ENCODE measurements at places on chromosomes 2 and 18.
A peak's percentile ranks its signal among the peaks of the same experiment; 100 is the strongest.

DNA sequence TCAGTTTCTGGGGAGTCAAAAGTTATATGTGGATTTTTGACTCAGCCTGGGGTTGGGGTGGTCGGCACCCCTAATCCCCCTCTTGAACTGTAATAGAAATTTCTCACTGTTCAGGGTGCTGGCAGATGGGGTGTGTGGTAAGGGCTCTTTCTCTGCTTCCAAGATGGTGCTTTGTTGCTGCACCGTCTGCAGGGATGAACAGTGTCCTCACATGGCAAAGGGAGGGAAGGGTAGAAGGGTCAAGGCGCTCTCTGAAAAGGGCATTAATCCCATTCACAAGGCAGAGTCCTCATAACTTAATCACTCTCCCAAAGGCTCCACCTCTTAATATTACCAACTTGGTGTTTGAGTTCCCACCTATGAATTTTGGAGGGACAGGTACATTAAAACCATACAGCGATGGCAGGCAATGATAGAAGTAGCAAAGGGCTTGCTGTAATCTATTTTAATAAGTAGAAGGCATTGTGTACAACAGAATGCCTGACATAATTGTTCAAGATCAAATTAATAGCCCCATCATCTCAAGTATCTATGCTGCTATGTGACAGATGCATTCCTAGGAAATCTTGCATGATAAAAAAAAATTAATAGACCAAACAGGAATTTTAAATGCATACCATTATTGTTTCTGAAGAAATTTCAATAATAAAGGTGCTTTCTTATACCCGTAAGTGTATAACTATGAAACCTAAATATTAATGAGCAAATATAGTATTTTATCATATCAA, 28.1 kb downstream of the MMADHC start:
- DNase-seq, result no peak

DNA sequence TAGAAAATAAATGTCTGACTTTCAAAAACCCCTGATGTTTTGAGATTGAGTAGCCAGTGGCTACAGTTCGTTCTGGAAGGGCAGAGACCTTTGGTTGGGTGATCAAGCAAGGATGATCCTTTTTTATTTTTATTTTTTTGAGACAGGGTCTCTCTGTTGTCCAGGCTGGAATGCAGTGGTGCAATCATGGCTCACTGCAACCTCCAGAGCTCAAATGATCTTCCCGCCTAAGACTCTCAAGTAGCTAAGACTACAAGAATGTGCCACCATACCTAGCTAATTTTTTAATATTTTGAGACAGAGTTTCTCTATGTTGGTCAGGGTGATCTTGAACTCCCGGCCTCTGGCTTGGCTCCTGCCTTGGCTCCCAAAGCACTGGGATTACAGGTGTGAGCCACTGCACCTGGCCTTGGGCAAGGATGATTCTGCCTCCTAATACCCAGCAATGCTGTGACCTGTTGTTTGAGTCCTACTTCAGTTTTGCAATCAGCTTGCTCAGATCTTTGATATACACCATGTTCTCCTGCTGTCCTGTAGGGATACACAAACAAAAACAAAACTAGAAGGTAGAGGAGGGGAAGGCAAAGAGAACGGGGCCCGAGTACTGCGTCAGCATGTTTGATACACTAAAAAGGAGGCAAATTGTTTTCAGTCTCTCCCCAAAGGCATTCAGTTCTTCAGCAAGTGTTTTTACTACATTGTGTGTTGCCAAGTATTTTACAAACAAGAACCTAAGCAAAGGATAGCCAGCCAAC, 59.2 kb upstream of the LYPD6B start:
- no peak for DNase-seq

DNA sequence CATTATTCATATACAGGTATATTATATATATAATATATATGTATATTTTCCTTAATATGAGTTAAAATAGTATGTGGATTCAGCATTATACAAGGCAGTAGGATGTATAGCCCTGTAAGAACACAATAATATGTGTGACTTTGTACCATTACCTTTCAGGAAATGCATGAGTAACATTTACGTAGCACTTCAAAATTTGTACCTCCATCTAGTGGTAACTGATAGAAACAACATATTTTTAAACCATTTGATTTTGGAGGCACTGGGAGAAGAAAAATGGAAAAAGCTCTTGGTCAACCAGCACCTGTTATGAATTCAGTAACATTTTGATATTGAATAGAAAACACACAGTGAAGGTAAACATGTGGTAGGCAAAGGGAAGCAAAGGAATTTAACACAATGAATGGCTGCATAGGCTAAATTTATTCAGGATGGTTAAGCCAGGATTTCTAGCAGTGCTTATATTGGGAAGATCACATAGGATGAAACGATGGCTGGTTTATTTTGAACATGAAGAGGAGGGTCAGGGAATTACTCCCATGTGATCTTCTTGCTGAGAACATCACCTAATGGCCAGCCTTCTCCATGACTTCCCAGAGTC, 565.5 kb downstream of the CCDC85A start:
- peak; percentile 2 for DNase-seq

DNA sequence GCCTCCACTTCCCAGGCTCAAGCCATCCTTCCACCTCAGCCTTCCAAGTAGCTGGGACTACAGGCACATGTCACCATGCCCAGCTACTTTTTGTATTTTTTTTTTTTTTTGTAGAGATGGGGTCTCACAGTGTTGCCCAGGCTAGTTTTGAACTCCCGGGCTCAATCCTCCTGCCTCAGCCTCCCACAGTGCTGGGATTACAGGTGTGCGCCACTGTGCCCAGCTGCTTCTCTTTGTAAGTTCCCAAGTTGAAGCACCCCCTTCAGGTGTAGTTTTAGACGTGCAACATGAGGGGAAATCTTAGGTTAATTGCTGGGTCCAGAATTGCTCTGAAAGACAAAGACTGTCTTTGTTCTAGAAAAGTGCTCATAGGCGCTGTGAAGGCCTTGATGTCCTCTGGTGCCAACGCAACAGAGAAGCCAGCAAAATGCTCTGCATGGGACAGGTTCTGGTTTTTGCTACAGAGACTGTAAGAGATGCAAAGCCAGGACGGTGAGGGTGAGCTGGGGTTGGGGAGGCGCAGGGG, 46.6 kb downstream of the RRM2 start:
- no peak for DNase-seq

DNA sequence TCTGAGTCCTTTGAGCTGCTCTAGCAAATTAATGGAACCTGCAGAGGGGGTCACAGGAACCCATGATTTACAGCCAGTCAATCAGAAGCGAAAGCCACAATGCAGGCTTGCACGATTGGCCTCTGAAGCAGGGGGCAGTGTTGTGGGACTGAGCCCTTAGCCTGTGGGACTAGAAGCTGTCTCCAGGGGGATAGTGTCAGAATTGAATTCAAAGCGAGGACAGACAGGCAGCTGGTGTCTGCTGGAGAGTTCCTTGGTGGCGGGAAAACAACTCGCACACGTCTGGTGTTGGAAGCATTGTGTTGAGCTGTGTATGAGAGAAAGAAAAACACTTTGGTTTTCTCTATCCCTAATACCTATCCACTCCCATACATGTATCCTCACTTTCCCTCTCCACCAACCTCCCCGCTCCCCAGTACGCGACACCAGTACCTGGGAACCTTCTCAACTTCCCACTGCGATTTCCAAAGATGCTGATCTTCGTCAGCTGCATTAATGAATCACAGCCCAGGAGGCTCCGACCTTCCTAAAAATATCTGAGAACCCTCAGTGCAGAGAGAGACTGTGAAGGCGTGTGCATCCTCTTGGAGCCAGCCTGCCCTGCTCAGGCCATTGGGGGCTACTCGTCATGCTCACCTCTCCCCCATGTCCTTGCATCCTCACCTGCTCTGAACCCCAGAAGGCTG, 88.2 kb downstream of the HS1BP3 start:
- DNase-seq, result no peak

DNA sequence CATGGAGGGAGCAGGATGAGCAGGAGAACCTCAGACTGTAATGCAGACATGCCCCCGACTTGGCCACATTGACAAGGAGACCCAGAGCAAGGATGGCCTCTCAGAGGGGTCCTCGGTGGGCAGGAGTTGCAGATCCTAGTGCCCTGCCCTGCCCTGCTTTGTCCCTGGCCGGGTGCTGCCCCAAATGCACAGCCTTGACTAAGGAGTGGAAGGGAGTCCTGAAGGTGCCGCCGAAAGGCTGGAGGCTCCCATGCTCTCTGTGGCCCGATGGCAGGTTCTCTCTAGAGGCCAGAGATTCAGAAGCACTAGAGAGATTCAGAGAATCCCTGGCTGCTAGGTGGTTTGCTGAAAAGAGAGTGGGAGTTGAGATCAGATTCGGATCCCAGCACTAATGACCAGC, 64.4 kb downstream of the MARCO start:
- no peak for DNase-seq

- no peak for DNase-seq
These were observed 135.0 kb downstream of the TGIF1 start for GRCh38 chr18:3584897-3585460.

Data from KG1 (cell line).